ENCODE measurements at places on chromosomes 4 and X.

- no peak for DNase-seq
Observed at GRCh38 chr4:98027827-98028226, 115.4 kb downstream of the STPG2 start.

DNA sequence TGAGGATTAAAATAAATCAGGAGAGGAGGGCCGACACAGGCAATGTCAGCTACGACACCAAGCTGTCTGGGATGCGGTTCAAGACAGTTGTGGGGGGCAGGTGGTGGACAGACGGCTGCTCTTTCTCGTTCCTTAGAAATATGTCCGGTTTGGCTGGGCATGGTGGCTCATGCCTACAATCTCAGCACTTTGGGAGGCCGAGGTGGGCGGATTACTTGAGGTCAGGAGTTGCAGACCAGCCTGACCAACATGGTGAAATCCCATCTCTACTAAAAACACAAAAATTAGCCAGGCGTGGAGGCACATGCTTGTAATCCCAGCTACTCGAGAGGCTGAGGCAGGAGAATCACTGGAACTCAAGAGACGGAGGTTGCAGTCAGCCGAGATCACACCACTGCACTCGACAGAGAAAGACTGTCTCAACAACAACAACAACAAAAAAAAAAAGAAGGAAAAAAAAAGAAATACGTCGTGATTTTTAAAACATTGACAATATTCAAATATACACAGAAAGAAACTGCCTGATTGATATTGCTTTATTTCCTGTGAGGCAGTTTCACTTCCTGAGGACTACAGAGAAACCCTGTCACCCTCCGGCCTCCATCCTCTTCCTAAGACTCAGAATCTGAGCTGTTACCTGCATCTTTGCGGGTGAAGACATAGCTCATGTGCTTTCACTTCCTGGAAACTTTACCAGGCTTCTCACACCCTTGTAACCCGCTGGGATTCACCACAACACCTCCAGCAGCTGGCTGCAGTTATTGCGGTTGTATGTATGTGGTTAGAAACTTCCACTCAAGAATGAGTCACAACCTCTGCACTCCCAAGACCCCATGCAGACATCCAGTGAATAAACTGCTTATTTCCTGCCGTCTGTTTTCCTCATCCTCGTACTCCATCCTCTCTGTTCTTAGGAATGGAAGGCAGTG lies 63.8 kb upstream of the STS start:
- peak; percentile 78 for DNase-seq

GRCh38 chr4:182189103-182189878 lies 53.9 kb upstream of the TENM3 start:
- no peak for DNase-seq

DNA sequence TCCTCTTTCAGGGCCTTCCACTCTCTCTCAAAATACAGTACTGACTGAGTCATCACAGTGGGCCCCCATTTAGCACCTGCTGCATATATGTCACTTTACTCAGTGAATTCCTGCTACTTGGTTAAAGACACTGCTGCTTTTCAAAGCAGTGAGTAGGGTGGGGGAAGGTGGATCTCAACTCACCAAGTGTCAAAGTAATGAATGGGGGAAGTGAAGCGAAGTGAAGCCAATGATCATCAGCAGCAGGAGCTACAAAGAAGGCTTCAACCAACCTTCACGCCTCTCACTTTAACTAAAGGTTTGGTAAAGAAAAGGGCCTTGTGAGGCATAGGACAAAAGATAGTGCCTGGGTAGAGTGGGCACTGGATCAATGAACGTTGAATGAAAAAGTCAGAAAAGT lies 424.1 kb downstream of the SMARCA1 start:
- DNase-seq, result no peak

DNA sequence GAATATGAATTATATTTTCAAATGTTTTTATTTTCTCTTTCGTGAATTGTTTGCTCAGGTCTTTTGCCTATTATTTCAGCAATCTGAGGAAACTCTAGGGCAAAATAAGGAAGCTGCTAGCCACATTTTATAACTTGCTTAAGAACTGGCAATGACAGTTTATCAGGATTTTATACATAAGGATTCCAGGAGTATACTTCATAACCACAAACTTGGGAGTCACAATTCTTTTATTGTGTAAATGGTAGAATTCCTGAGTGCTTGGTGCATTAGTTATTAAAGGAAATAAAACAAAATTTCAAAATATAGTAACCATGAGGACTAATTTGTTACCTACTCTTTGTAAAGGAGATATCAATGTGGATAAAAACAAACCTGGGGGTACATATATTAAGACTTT lies 54.4 kb downstream of the PALLD start:
- DNase-seq, result no peak

- DNase-seq, result no peak
Observed at GRCh38 chrX:108270739-108271396, 167.4 kb downstream of the COL4A6 start.

GRCh38 chrX:867502-867901 lies 236.9 kb downstream of the SHOX start:
- no peak for DNase-seq

GRCh38 chrX:81957900-81958545 lies 756.1 kb downstream of the SH3BGRL start:
- DNase-seq, result no peak

- no peak for DNase-seq
Observed at GRCh38 chr4:15696866-15697265, 6.0 kb upstream of the BST1 start.

GRCh38 chr4:113952452-113953029 lies 26.9 kb downstream of the ARSJ start:
- peak; percentile 7 for DNase-seq

GRCh38 chr4:56786955-56787354 lies 34.5 kb downstream of the SPINK2 start:
- no peak for DNase-seq

- DNase-seq, result peak; percentile 31
Observed at GRCh38 chrX:154441564-154441963, 2.4 kb upstream of the FAM50A start.

- no peak for DNase-seq
Observed at GRCh38 chrX:30939928-30940327, 50.9 kb upstream of the TAB3 start.

- DNase-seq, result no peak
Observed at GRCh38 chr4:40789031-40789430, 39.3 kb downstream of the NSUN7 start.

DNA sequence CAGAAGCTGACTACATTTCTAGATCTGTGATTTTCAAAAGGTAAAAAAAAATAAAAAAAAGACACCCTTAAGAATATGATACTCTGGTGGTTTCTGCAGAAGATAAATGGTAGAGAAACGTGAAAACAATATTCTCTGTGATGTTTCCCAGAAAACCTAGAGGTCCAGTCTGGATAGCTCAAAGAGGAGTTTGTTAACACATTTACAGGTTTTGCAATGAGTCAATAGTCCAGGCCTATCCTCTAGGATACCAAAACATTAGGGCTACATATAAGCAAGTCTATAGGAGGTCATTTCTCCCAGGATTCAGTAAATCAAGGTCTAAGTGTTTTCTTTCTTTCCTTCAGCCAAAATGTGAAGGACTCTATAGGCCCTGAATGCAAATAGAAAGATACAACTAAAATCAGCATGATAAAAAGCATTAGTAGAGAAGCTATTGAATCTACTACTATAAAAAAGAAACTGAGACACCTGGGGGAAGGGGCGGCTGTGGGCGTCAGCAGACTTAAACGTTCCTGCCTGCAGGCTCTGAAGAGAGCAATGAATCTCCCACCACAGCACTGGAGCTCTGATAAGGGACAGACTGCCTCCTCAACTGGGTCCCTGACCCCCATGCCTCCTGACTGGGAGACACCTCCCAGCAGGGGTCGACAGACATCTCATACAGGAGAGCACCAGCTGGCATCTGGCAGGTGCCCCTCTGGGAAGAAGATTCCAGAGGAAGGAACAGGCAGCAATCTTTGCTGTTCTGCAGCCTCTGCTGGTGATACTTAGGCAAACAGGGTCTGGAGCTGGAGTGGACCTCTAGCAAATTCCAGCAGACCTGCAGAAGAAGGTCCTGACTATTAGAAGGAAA lies 33.7 kb upstream of the SPP1 start:
- DNase-seq, result no peak

DNA sequence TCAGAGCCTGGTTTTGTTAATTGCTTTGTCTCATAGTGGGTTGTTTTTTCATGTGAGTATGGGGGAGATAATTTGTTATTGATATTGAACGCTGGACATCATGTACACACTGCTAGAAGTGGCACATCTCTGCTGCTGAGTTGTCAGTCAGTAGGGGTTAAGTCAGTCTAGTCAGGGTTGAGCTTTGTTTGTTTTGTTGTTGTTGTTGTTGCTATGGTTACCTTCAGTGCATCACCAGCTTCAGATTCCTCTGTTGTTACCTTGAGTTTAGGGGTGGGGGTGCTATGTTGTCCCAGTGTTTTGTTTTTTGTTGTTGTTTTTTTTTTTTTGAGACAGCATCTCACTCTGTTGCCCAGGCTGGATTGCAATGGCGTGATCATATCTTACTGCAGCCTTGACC lies 9.9 kb downstream of the YIPF6 start:
- no peak for DNase-seq

GRCh38 chrX:20205927-20206708 lies 60.6 kb downstream of the RPS6KA3 start:
- DNase-seq, result no peak

- DNase-seq, result no peak
Observed at GRCh38 chr4:60042231-60042652, 1157.9 kb upstream of the ADGRL3 start.

DNA sequence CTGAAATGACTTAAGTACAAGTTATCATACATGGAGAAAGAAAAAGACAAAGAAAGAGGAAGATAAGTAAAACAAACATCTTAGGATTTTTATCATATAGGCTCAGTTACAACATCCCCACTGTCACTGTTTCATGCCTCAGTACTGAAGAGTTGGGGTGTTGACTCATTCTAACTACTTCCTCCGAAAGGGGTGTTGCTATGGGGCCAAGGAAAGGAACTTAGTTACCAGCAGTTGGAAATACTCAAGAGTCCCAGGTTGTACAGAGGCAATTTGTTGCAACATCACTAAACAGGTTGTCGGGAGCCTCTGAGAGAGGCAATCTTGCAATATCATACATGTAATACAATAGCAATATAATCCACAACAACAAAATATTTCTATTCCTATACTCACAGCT lies 1264.7 kb downstream of the PCDH7 start:
- DNase-seq, result no peak

DNA sequence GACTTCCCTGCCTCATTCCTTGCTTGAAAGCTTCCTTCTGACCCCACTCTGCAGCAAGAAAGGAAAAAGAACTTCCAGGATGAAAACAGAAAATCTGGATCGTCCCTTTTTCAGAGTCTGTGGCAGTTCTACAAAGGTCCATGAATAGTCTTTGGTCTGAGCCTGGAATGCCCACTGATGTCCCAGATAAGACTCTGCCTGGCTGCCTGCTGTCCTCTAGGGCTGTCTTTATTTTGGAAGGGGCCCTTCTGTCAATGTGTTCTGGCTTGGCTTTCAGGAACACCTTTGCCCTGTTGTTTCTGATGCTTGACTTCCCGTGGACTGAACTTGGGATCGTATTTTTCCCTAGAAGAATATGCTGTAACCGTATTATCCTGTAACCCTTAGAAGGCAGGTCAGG lies 114.7 kb upstream of the LNX1 start:
- no peak for DNase-seq

- DNase-seq, result no peak
Observed at GRCh38 chr4:103721251-103721650, 1.5 kb upstream of the TACR3 start.

DNA sequence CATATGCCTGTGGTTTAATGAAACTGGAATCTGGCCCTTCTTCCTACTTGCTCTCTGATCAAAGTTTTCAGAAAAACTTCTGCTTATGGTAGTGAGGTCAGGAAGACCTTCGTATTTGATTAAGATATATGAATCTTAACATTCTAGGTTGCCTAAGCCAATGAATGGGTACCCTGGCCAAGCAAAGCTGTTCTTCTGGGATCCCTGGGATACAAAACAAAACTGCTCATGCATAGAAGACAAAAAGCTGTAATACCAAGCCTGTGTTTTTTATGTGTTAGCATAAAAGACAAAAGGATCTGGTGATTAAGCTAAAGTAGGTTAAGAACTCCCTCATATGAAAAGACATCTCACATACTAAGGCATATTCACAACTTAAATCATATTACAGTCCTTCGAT lies 21.6 kb downstream of the ANKRD17 start:
- DNase-seq, result no peak
